ENCODE measurements at places on chromosomes 3 and 15. TPM values are rescaled to one million over a fixed set of nuclear protein-coding genes. Genes with fewer than 3 reads are reported as not detected.

The UBE2E2 gene
- 18.6 TPM for total RNA-seq

The USP50 gene
- total RNA-seq = not detected

The ZNF662 gene
- 0.54 TPM for total RNA-seq

The EIF4A2 gene
- total RNA-seq = 310 TPM

The WNT5A gene
- 224 TPM for total RNA-seq

The FGD5 gene
- total RNA-seq = not detected

The FBXL2 gene
- total RNA-seq = 15.6 TPM

The CASR gene
- total RNA-seq = not detected

The EHHADH gene
- total RNA-seq = 4.7 TPM

The LDHAL6B gene
- not detected for total RNA-seq
